ENCODE measurements at places on chromosomes 2 and 18.
A peak's percentile ranks its signal among the peaks of the same experiment; 100 is the strongest.

GRCh38 chr18:857986-858385 is 45.9 kb upstream of the YES1 start:
- no peak for DNase-seq

- DNase-seq: peak; percentile 51
Measured at GRCh38 chr2:223725494-223725893, 111.9 kb downstream of the AP1S3 start.

DNA sequence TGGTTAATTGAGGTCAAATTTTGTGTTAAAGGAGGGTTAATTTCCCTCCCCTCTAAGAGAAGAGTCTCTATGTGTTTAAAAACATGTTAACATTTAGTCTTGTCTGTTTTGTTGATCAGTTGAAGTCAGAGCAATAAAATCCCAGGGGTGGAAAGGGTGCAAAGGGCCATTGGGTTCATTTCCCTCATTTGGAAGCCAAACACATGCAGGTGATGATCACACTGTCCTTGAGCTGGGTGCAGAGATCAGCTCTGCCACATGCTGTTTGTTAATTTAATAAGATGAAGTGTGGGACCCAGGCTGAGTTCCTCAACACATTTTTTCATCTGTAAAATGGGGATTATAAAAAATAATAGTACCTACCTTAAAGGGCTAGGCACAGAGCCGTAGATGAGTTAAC is 260.9 kb downstream of the LPIN1 start:
- DNase-seq: no peak

- DNase-seq: no peak
Measured at GRCh38 chr2:150978053-150978452, 283.6 kb downstream of the RBM43 start.

DNA sequence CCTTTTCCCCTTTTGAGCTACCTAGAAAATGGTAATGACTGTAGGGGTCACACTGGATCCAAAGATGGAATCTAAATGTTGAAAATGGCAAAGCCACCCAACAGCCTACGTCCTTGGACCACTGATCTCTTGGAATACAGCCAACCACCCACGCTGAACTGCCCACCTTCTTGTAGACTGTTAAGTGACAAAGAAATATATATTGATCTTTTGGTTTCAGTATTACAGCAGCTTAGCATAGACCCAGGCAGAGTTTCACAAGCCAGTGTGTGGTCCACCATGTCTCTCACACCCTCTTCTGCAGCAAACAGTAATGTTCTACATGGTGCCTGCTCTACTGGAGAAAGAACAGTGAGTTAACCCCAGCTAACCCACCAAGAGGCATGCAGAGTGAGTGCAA is 20.2 kb downstream of the CACNB4 start:
- no peak for DNase-seq

GRCh38 chr18:24928301-24928878 is 423.6 kb downstream of the ZNF521 start:
- no peak for DNase-seq
